ENCODE measurements at places on chromosomes 2 and 18. TPM values are rescaled to one million over a fixed set of nuclear protein-coding genes. Genes with fewer than 3 reads are reported as not detected.

GRCh38 chr2:166765141-166765540 lies 123.1 kb upstream of the XIRP2 start:
- no peaks in the 10 kb centered on the region for H3K36me3 ChIP-seq
- no peaks in the 10 kb centered on the region for H3K27me3 ChIP-seq
- H3K4me1 ChIP-seq = no peaks in the 10 kb centered on the region
- no peak overlapping the region for H3K4me3 ChIP-seq
- H3K27ac ChIP-seq = no peak overlapping the region

GRCh38 chr2:160227293-160227915 lies 27.3 kb upstream of the ITGB6 start:
- peaks cover 43% of the 10 kb centered on the region for H3K4me1 ChIP-seq
- H3K27me3 ChIP-seq = no peaks in the 10 kb centered on the region
- H3K36me3 ChIP-seq = no peaks in the 10 kb centered on the region
- no peak overlapping the region for H3K27ac ChIP-seq
- no peak for DNase-seq

- DNase-seq = no peak
- no peaks in the 10 kb centered on the region for H3K27me3 ChIP-seq
- no peak overlapping the region for H3K4me3 ChIP-seq
- no peak overlapping the region for H3K27ac ChIP-seq
These were observed 3.4 kb downstream of the XIRP2 start for GRCh38 chr2:166891727-166892126.

CAPN14 gene
- 0.27 TPM for total RNA-seq

STARD6 gene
- total RNA-seq = not detected

MTLN gene
- total RNA-seq = 204 TPM

PAIP2B gene
- total RNA-seq = 76.6 TPM
